ENCODE measurements at places on chromosomes 6 and 20. TPM values are rescaled to one million over a fixed set of nuclear protein-coding genes. Genes with fewer than 3 reads are reported as not detected.

The COL10A1 gene
- total RNA-seq, result not detected

The CALHM6 gene
- not detected for total RNA-seq

The RBBP8NL gene
- total RNA-seq, result not detected

The JPH2 gene
- 1.1 TPM for total RNA-seq
